ENCODE measurements at places on chromosomes 12 and 14.

GRCh38 chr12:13562915-13563742 is 366.6 kb downstream of the EMP1 start:
- no peak for DNase-seq

GRCh38 chr14:39229222-39229543 is 4.5 kb upstream of the MIA2 start:
- DNase-seq = peak; percentile 34

- peak; percentile 37 for DNase-seq
Observed at GRCh38 chr12:55931780-55932550, 1.0 kb downstream of the DGKA start.

DNA sequence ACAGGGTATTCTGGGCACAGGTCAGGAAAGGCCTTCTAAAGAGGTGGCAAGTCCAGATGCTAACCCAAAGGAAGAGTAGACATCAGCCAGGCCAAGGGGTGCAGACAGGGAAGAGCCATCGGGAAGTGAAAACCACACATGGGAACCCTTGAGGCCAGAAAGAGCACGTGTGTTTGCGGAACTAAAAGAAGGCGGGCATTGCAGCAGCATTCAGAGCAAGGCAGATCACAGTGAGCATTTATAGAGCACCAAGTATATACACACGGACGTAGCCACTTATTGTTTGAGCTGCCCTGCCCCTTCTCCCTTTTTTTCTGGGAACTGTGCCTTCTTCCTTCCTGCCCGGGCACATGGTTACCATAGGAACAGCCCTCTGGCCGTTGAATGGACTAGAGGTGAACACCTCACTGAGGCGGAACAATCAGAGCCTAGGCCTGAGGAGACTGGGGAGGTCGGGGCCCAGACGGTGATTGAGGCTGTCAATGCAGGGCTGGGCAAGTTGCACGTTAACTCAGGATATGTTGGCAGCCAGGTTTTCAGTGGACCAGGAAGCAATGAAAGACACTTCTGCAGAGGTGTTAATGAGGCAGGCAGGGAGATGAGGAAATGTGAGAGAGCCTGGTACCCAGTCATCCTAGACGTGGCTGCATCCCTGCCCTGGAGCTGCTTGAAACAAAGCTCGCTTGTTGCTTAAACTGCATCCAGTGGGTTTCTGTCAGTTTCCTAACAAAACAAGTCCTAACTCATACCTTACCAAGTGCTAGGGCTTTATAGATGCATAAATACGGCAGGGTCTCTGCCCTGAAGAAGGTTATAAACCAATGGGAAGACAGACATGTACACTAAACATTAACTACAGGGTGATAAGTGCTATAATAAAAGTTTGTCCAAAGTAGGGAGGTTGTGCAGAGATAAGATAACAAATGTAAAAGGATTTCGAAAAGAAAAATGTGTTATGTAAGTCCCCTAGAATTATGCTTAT is 34.2 kb downstream of the MOAP1 start:
- no peak for DNase-seq

DNA sequence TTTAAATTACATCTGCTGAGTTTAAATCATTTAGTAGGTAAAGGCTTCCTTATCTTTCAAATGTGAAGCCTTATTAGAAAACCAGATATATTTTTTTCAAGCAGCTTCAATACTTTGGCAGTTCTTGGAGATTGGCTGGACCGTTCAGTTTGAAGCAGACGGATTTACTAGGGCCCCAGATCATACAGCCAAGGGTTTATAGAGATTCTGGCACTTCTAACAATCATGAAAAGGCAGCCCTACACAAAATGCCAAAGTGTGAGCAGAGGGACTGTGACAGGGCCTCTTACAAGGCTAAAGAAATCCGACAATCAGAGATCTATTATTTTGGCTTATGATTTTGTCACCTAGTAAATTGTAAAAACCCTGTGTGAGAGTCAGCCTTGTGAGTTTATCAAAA is 162.8 kb upstream of the SLC38A2 start:
- no peak for DNase-seq

- no peak for DNase-seq
Observed at GRCh38 chr14:99333841-99334635, 62.0 kb upstream of the BCL11B start.

DNA sequence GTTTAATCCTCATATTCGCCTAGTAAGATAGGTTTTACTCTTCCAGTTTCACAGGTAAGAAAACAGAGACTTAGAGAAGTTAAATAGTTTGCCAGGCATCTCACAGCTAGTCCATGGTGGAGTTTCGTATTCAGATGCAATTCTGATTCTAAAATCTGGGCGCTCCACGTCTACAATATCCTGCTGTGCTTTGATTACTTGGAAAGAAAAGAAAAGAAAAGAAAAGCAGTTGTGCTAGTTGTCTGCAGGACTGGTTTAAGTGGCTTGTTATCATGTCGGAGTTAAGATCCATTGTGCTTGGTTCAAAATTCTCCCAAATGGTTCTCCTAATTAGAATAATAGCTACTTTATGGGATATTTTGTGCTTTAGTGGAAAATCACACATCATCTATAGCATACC is 18.6 kb downstream of the AKAP3 start:
- DNase-seq = no peak

All from stimulated activated CD4-positive, alpha-beta T cell treated with anti-CD3 and anti-CD28 coated beads, Interleukin-4, amount 100 ng/mL, for 1 hour (primary cell).